ENCODE measurements at places on chromosomes 2 and 18. TPM values are rescaled to one million over a fixed set of nuclear protein-coding genes. Genes with fewer than 3 reads are reported as not detected.

Gene NOL4
- 2.5 TPM for polyA plus RNA-seq

Gene SKOR2
- not detected for polyA plus RNA-seq

DNA sequence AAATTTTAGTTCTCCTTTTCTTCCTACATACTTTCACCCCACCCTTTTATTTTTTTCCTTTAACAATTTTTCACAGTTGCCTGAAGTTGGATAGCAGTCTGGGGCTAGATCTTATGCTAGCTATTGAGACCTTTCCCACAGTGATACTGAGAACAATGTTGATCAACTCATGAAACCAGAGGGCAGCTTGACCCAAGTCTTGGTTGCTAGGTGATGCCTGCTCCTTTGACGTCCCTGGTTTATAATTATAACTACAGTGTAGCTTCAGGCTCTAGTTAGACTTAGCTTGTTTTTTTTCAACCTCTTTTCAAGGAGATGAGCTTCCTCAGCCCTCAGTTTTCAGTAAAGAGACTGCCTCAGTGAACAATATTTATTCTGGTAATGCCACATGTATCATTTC, 648.5 kb downstream of the IRS1 start:
- DNase-seq, result no peak

DNA sequence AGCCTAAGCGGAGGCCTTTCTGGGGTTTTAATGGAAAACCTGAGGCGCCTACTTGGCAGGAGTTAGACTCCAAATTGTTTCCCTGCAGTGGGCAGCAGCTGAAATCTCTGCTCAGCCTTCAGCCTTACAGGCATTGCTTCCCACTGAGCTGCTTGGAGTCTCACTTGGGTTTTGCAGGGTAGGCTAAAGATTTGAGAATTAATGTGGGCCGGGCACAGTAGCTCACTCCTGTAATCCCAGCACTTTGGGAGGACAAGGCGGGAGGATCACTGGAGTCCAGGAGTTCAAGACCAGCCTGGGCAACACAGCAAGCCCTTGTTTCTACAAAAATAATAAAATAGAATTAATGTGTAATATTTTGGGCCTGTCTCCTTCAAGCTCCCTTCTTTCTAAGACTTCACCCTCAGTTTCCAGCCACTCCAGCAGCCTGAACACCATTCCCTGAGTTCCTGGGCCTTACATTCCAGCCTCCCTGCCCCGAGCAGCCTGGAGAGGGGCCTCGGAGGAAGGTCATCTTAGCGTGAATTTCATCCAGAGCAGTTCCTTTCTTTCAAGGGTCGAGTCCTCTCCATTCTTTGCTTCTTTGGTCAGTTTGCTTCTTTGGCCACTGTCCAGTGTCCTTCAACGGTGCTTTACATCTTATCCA, 9.1 kb upstream of the RAB17 start:
- DNase-seq, result no peak

GRCh38 chr2:20107776-20108175, 56.3 kb upstream of the LAPTM4A start:
- no peak for DNase-seq

All from renal pelvis (tissue), 12 donors.